ENCODE measurements at places on chromosomes 2 and 18.

- DNase-seq, result no peak
Measured at GRCh38 chr2:203376173-203376572, 48.0 kb downstream of the ABI2 start.

GRCh38 chr2:172278667-172279066, 148.7 kb upstream of the ITGA6 start:
- no peak for DNase-seq

DNA sequence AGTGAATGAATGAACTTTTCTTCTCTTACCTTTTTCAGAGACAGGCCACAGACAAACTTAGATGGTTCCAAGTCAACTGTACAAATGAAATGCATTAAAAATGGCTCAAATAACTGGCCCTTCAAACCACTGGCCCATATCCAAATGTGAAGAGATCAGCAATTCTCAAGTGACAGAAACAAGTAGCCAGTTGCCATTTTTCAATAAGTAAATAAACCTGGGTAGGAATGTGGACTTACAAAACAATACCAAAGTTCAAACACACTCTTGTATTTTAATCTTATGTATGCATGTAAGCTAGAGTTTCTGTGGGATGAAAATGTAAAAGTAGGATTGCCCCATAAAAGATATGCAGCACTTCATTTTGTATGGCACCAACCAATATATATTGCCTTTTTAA, 129.2 kb downstream of the MEP1B start:
- DNase-seq, result no peak

DNA sequence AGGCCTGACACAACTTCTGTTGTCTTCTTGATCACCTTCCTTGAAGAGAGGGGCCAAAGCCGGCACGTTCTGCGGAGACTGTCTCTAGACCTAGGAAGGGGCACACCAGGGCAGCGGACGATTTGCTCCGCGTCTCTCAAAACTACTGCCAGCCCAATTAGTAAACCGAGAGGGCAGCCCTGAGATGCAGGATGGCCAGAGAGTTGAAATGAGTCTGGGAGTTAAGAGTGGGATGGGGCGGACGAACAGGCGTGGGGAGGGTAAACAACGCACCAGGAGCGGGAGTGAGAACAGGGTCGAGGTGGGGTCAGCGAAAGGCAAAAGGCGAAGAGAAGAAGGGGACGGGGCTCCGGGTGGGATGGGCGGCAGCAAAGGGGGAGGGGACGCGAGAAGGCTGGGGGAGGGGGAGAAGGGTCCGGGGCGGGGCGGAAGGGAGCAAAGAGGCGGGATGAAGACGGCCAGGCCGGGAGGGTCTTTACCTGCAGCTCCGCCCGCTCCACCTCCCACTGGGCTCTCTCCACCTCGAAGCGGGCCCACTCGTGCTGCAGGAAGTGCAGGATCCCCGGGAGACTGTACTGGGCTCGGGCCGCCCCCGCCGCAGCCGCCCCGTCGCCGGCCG, 476 bp downstream of the STRN start:
- peak; percentile 19 for DNase-seq

DNA sequence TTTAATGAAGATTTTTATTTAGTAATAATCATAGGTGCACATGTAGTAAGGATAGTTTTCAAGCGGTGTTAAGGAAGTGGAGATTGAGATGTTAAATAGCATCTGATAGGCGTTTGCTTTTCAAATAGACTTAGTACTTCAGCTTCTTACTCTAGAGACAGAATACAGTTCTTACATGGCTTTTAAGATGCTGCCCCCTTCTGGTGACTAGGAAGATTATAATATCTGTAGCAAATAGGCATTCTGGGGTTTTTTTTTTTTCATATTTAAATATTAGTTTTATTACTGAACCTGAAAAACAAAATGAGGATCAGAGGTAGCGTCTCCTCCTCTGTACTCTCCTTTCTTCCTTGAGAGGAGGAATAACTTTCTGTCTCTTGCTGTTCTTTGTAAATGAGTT, 100.2 kb downstream of the AGAP1 start:
- no peak for DNase-seq

DNA sequence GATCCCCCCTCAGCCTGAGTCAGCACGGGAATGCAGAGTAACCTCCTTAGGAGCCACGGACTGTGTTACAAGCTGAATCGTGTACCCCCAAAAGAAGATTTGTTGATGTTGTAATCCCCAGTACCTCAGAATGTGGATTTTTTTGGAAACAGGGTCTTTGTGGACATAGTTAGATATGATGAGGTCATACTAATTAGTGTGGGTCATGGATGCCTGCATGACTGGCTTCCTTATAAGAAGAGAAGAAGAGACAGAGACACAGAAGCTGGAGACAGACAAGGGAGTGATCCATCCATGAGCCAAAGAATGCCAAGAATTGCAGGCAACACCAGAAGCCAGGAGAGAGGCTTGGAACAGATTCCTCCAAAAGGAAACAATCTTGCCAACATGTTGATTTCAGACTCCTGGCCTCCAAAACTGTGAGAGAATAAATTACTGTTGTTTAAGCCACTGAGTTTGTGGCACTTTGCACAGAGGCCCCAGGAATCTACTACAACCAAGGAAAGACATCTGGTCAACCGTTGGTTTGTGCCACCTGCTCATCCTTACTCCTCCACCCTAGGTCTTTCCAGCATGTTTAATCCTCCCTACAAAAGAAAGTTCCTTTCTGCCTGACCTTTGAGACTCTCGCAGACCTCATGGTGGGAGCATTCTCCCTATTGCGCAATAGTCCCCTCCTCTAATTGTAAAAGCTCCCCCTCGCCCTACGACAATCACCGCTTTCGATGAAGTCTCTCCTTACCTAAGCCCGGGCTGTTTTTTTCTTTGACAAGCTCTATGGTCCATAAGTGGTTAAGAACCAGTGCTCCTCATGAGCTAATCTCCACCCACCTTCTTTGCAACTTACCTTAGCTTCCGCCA, 91.6 kb downstream of the DNER start:
- DNase-seq, result no peak

DNA sequence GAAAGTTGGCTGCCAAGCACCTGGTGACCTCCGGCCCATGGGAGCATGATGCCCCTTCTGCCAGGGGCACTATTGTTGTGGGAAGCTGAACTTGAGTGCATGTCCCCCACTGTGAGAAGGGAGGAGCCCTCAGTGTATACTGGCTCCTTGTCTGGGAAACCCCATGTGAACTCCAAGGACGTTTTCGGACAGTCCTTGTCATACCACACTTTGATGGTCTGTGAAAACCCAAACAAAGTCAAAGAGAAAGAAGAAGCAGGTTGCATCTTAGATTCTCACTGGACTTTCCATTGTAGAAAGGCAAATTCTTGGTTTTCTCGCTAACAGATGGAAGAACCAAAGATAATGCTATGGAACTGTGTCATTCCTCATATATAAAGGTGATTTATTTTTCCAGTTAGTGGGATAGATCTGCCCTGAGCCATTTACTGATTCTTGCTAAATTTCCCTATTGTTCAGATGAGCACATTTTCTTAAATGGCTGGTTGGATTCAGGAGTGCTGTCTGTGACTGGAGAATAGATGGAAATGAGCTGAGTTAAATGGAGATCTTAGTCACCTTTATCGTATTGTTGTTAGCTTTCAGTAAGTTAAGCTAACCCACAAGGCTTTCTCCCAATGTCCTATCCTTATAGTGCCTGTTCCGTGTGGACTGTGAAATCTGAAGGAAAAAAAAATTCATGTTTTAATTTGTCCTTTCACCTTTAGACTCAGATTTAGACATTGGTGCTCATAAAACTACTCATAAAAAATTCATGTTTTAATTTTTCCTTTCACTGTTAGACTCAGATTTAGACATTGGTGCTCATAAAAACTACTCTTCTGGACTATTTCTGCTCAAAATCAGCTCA, 166.6 kb downstream of the ACTR3 start:
- DNase-seq, result no peak

- DNase-seq, result no peak
Measured at GRCh38 chr2:168136392-168136977, 110.9 kb downstream of the STK39 start.

DNA sequence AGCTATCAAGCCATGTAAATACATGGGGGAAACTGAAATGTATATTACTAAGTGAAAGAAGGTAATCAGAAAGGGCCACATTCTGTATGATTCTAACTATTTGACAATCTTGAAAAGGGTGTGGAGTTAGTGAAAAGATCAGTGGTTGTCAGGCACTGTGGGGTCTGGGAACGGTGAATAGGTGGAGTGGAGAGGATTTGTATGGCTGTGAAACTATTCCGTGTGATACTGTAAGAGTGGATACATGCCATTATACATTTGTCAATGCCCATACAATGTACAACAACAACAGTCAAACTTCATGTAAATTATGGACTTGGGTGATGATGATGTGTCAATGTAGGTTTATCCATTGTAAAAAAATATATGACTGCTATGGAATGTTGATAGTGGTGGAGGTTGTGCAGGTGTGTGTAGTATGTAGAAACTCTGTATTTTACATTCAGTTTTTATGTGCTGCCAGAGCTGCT, 1116.2 kb downstream of the SUCLG1 start:
- DNase-seq, result no peak

- no peak for DNase-seq
Measured at GRCh38 chr2:118814368-118814767, 33.1 kb downstream of the EN1 start.

DNA sequence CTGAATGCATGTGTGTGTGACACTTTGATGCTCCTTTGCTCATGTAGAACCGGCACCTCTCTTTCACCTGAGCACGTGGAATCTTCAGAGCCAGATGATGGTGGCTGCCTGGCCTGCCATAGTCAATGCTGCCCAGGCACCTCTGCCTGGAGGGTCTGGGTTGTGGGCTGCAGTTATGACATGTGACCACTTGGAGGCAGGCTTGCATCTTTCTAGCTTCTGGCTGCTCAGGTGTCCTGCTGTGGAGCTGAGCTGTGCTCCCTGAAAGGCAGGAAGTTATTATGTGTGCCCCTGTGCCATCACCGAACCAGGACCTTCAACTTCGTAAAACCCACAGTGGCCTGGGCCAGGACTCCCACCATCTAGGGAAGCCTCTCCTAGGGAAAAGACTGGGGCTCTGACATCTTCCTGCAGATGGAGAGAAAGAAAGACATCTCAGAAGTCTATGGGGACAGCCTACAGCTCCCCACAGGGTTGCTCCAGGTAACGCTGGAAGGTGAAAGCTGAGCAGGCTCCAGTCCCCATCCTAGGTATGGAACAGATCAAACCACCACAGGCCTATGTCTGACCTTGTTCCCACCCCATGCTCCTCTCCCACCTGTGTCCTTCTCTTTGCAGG, 30.2 kb downstream of the PSD4 start:
- peak; percentile 13 for DNase-seq

DNA sequence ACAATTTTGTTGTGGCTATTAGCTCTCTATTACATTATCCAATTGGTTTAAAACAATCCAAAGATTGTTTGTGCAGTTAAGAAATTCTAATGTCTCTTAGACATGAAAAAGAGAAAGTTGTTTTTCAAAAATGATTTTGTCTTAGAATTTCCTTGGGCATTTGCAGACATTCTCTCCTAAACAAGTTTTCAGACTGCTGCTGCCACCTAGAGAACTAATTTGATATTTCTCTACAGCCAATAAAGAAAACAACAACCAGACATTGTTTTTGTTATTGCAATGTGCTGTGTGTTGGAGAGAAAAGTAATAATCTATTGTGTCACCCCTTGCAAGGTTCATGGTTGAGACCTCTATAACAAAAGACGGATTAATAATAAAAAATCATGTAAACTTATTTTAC, 119.0 kb upstream of the SYT4 start:
- DNase-seq, result no peak

DNA sequence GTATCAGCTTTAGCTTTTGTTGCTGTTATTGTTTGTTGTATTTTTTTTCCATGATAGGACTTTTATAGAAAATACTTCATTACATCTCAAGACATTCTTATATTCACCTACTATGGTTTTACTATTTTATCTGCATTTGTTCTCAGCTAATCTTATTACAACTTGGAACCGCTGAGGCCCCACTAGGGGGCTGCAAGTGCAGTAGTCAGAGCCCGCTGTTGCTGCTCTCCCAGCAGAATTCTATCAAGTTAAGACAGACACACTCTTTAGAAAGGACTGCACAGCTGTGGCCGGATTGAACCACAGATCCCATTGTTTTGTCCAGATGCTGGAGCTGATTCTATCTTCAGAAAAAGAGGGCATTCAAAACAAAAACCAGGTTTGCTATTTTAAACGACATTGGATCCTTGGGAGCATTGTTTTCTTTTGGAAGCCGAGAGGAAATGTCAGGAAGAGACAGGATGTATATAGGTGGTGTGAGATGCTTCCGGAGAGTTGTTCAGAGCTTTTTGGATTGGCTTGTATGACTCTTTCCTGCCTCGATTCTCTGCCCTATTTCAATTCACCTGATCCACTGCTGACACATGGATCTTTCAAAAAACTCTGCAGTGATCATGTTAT, 105.7 kb upstream of the GAREM1 start:
- DNase-seq, result no peak

DNA sequence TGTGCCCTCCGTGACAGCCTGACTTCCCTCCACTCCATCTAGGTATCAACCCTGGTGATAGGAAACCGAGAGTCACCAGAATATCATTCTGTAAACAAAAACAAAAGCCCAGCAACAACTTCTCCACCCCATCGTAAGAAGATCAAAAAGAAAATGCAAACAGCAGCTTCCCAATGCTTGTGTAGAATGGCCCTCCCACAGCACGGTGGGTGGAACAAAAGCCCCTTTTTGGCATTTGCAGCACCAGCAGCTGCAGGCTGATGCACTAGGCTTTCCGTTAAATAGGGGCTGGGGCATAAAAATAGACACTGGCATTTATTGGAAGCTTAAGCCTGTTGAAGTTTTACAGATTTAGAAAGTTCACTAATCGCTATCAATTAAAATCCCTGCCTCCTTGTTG, 513.0 kb downstream of the GALR1 start:
- DNase-seq, result no peak

DNA sequence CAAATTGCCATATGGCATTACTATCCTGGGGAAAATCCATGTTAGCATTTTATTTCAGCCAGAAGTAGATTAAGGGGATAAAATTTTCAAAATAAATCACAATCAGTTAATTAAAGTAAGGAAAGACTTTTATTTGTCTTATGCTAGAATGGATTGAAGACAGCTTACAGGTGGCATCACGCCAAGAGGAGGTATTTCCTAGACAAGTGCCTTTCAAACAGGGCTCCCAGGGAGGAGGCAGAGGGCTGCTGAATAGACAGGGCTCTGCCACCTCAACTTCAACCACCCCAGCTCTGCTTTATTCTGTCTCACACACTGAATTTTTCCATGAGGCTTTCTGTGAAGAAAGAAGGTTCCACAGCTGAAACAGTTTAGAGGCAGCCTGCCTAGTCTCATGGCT, 12.2 kb downstream of the CCDC68 start:
- no peak for DNase-seq

DNA sequence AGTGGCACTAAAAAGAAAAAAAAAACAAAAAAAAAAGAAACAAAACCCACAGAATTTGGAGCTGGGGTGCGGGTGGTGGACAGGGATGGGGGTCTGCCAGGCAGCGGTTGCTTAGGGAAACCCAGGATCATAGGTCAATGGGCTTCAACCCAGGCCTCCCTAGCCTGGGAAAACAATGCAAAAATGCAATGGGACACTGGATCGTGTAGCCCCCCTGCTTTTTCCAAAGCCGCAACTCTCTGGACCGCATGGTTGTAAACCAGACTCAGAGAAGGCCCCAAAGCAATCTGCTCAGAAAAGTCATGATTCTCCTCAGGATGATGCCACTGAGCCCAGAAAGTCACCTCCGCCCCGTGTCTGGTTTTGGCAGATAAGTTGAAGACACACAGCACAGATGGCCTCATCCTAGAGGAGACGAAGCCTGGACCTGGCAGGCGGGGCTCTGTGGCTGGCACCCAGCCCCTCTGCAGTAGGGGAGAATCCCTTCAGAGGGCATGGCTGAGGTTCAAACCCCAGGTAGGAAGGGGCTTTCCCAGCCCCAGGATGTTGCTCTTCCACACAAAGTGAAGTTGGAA, 5.1 kb downstream of the DLX2 start:
- DNase-seq, result no peak

GRCh38 chr2:62996534-62997186, 54.0 kb upstream of the OTX1 start:
- DNase-seq, result no peak
